ENCODE measurements at places on chromosomes 7 and 10. TPM values are rescaled to one million over a fixed set of nuclear protein-coding genes. Genes with fewer than 3 reads are reported as not detected.

DNA sequence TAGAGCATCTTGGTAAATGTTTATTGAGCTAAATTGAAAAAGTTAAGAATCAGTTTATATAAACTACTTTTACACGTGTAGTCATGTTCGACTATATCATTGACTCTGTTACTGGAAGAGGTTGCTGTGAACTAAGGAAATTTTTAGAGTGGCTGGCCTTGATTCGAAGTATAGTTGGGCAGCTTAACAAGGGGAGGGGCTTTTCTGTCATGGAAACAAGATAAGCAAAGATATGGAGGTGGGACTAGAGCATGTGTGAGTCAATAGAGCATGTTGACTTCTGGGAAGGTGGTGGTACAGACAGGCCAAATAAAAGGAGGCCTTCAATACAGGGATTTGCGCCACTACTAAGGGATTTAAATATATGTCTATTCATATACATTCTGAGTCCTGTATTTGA is 7.6 kb downstream of the ATP5F1C start:
- no peak for DNase-seq

- DNase-seq = no peak
These were observed 85.1 kb downstream of the CPED1 start for GRCh38 chr7:121073463-121074099.

Gene WDR11
- 35.8 TPM for total RNA-seq

DNA sequence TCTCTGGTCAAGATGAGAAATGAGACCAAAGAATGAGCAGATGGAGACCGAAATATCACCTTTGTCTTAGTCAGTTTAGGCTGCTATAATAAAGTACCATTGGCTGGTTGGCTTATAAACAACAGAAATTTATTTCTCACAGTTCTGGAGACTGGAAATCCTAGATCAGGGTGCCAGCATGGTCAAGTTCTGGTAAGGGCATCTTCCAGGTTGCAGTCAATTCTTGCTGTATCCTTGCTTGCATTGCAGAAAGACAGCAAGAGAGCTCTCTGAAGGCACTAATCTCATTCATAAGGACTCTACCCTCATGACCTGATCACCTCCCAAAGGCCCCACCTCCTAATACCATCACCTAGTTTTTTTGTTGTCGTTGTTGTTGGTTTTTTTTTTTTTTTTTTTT is 52.7 kb upstream of the MKLN1 start:
- DNase-seq = no peak

Gene IDI2
- not detected for total RNA-seq

GRCh38 chr7:107779647-107780099 is 23.4 kb downstream of the SLC26A3 start:
- no peak for DNase-seq

DNA sequence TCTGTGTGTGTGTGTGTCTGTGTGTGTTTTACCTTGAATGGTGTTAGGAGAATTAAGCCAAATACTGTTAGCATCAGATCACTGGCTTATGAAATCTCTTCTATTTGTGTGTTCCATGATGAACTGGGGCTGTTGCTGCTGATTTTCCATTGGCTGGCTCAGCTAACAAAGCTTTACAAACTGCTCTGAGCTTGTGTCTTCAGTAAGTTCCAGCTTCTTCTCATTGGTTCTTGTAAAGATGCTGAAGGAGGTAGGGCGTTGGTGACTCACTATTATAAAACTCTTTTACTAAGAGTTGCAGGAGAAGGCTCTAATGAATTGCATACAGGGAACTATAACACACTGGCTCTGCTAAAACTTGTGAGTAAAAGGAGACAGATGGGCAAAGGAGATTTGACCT is 136.4 kb upstream of the PRKCQ start:
- no peak for DNase-seq

Gene TAS2R4
- 0.82 TPM for total RNA-seq

DNA sequence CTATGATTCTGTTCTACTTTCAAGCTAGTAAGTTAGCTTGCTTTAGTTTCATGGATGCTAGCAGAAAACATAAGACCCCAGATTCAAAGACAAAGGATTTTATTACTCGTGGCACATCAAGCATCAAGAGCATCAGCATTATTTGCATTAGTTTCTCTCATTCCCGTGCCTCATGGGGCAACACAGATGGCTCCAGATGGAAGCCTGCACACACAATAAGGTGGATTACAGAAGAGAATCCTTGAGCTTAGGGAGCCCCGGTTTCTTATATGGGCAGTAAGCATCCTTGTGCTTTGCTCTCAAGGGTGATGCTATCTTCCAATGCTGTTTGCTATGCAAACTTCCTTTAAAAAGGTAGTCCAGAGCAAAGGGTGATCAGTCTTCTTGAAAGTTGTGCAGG is 10.7 kb upstream of the CAPZA2 start:
- DNase-seq = no peak

DNA sequence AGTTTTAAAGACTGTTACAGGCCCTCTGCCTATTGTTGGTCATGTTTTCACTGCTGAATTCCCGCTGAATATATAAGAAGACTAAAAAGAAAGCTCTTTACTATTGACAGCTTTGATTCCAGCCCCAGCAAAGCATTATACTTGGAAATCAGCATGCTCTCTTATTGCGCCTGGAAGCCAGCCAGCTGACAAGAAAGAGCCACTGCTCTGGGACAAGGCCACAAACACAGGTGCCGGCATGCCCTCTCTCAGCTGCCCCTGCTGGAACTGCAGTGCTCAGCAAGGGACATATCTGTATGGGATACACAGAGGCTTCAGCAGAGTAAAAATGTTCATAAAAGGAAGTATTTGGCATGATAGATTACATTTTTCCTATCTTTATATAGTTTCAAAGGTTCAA is 523.9 kb downstream of the ADRA2A start:
- no peak for DNase-seq

DNA sequence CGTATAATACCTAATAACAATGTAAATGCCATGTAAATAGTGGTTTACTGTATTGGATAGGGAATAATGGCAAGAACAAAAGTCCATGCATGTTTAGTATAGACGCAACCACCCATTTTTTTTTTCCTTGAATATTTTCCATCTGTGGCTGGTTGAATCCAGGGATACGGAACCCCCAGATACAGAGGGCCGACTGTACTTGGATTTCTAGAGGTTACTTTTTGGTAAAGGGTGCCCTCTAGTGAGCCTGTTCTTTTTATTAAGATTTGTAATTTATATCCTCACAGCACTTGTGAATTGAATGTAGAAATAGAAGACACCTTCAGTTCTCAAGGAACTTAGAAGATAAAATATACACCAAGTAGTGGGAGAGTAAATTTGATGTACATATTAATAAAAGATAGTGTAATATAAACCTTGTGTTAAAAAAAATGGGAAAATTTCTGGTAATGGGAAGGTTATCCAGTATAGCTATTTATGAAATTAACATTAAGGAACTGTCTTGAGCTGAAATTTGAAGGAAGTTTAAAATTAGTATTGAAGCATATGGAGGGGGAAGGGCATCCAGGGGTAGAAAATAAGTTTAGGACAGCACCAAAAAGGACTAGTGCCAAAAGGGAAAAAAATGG is 32.0 kb downstream of the EXOC6 start:
- no peak for DNase-seq

Gene GPR37
- total RNA-seq = not detected

GRCh38 chr10:114681542-114681941 is 23.5 kb upstream of the ABLIM1 start:
- no peak for DNase-seq

DNA sequence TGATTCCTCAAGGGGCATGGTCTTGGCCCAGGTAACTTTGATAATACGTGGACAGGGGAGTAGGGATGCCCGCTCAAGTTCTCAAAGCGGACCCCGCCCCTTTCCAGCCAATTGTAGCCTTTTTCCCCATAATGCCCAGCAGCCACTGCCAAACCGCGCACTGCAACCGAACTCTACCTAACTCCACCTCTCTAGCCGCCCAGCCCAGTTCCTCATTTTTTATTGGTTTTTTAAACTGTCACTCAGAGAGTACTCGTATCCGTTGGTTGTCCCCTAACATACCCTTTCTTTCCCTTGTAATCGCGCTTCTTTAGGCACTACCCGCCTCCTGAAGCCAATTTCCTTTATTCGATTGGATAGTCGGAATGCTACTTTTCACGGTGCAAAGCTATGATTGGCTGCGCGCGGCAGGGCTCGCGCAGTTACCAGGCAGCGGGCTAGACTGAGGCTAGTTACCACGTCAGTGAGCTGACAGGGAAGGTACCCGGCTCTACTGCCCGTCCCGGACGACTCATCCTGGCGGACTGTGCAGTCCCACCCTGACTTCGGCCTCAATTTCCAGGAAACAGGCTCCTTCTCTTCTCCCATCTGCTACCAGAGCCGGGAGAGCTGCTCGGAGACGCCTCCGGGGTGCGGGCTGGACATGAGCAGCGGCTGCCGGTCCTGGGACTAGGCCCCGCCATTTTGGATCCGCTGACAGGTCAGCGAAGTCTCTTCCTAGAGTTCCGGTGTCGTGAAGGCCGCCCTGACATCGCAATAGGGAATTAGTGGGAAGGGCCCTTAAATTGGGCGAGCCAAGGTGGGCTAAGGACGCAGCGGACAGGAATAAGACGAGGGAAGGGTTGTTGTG is at the start of gene GBF1:
GBF1 (plus strand) TSS at position 451 of the 850 bp plus-strand sequence. CDS start 13,407 bp downstream, outside the sequence.
- DNase-seq = peak; percentile 96

- no peak for DNase-seq
These were observed 900.1 kb downstream of the TYW1 start for GRCh38 chr7:67896721-67897120.

Gene GIMAP4
- 145 TPM for total RNA-seq

Gene ADGRA1
- total RNA-seq = not detected

- DNase-seq = no peak
These were observed 290.8 kb upstream of the PCDH15 start for GRCh38 chr10:55091691-55092328.

Gene NKX2-3
- total RNA-seq = not detected

DNA sequence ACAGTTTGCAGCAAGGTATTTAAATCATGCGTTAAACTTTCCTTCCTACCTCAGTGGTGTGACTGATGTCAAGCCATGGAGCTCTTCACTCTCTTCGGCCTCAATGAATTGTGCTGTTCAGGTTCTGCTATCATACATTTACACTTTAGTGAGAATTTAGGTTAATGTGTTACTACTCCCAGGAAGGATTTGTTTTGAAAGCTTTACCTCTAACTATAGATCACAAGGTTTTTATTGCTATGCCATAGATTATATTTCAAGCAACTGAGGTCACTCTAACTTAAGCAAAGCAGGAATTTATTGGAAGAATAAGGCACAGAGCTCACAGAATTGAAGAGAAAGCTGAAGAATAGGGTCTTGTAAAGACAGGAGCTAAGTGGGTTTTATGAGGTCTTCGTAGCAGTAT is 11.0 kb upstream of the ADD3 start:
- no peak for DNase-seq

Gene CYP3A7
- not detected for total RNA-seq

- DNase-seq = no peak
These were observed 982.1 kb upstream of the MBL2 start for GRCh38 chr10:53754596-53755250.

Gene ANKRD30A
- total RNA-seq = not detected

- DNase-seq = no peak
These were observed 36.3 kb downstream of the NHLRC2 start for GRCh38 chr10:113890769-113891168.

Gene OR13A1
- not detected for total RNA-seq

DNA sequence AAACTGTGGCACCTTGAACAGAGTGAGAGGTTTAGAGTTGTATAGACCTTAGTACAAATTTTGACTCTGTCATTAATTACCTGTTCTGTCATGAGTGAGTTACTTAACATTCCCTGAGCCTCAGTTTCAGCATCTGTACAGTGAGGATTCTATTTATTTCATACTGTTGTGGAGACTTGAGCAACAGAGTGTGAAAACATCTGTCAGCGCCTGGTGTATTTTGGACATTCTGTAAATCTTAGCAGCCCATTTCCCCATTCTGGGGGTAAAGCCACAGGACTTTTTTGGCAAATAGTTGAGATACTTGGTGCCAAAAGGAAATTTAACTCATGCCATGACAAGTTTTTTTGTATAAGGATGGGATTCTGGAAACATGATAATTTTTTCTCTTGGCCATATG is 94.8 kb downstream of the AUTS2 start:
- no peak for DNase-seq

GRCh38 chr10:97416565-97416964 is 9.4 kb upstream of the PGAM1 start:
- DNase-seq = no peak

Gene NUTM2A
- 0.49 TPM for total RNA-seq

Gene MEIG1
- 0.91 TPM for total RNA-seq

Gene OIT3
- not detected for total RNA-seq

DNA sequence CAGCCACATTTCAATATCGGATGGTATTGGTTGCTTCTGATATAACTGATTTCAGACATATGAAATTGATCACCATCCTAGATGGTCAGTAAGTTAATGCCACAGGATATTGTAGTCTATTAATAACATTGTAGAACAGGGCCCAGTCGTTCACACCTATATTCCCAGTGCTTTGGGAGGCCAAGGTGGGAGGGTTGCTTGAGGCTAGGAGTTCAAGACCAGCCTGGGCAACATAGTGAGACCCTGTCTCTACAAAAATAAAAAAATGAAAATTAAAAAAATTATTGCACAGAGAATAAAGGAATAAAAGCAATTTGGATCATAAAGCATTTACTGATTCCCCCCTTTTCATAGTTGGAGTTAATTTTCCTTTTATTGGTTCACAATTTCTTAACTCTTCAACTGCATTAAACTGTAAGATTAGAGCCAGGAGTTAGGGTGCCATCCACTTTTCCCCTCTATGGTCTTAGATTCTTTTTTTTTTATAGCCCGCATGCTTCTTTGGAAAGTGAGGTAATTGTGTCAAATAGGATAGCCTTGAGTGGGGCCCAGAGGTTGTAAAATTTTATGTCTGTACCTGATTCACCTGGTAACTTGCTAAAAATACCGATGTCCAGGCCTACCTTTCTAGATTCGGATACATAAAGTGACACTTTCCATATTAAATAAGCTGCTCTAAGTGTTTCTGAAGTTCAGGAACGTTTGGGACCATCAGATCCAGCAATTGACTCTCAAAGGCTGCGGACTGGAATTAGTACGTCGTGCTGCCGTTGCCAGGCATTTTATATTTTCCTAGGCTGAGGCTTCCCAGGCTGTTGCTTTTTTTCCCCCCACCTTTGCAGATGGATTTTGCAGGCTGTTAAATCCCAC is 24.7 kb downstream of the ADK start:
- DNase-seq = no peak

Gene ZNF853
- total RNA-seq = 0.63 TPM

Data from activated CD8-positive, alpha-beta memory T cell treated with anti-CD3 and anti-CD28 coated beads, Interleukin-2, amount 10 ng/mL, durations not matched to agents 7 days and 5 days (primary cell).